ENCODE measurements at places on chromosomes 16 and 17.

- DNase-seq: no peak
These were observed 20.0 kb upstream of the MEAK7 start for GRCh38 chr16:84524346-84524920.

GRCh38 chr17:19386974-19387920 lies at the start of gene MFAP4:
TSS of gene MFAP4 (minus strand) at chr17:19387190. CDS start at chr17:19387155, 35 bp downstream.
- peak; percentile 96 for DNase-seq

DNA sequence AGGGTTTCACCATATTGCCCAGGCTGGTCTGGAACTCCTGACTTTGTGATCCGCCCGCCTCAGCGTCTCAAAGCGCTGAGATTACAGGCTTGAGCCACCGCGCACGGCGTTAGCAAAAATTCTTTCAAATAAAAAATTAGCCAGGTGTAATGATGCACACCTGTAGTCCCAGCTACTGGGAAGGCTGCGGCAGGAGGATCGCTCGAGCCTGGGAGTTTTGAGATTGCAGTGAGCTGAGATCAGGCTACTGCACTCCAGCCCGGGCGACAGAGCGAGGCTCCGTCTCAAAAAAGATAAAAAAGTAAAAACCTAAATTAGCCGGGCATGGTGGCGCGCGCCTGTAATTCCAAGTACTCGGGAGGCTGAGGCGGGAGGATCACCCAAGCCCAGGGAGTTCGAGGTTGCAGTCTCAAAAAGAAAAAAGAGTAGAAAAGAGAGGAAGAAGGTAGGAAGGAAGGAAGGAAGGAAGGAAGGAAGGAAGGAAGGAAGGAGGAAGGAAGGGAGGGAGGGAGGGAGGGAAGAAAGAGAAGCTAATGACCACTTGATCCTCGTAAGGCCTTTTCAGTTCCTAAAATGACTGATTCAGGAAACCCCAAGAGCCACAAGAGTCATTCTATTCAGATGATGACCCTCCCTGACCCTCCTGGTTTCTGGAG lies 59.2 kb downstream of the SRL start:
- no peak for DNase-seq

- no peak for DNase-seq
These were observed 206.7 kb downstream of the PARN start for GRCh38 chr16:14423344-14423743.

- DNase-seq: no peak
These were observed 205.1 kb upstream of the MAF start for GRCh38 chr16:79805621-79806020.

All from right lung (tissue), 10 donors.